ENCODE measurements at places on chromosomes 1 and 21. TPM values are rescaled to one million over a fixed set of nuclear protein-coding genes. Genes with fewer than 3 reads are reported as not detected.

CFAP107 gene
- not detected for total RNA-seq

DNA sequence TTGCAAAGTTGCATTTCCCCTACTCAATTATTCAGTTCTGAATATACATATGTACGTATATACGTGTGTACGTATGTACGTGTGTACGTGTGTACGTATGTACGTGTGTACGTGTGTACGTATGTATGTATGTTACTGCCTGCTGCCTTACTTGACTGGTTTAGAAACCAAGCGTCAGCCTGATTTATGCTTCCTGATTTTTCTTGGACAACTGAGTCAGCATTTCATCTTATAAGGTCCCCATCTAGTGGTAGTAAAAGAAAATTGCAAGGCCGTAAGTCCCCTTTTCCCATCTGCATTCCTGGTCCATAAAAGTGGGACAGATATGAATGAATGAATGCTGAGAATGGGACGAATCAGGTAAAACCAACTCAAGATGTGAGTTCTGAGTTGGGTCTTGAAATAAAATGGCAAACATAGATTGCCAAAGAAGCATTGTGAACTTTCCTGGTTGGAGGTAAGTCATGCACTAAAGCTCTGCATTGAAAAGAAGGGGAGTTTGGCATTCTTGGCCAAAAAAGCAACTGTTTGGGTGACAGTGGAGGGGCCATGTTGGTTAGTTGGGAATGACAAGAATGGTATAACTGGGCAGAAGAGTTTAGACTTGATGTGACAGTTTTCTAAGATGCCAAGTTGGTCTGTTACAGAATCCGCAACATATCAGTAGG lies 76.4 kb upstream of the DNAH14 start:
- peak; percentile 87 for DNase-seq

GRCh38 chr1:10474613-10475507 lies at the start of gene PEX14:
PEX14 (plus strand) TSS chr1:10474950; CDS start chr1:10474967, 17 bp downstream.
- peak; percentile 77 for DNase-seq

CLCN6 gene
- total RNA-seq: 12.6 TPM

DNA sequence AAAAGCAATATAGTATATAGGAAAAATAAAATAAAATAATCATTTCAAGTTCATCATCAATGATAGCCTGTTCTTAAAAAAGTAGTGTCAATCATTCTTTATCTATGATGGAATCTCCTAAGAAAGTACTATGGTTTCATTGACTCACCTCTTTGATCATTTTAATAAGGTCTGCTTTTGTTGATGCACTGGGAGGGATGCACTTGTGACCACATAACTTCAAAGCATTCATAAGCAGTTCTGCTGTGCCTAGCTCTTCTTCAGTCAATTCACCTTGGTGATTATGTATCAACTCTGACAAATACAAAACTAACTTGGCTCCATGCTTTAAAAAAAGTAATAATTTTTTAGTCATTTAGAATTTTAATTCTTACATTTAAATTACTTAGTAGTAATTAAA lies 84.8 kb upstream of the GNG4 start:
- no peak for DNase-seq

SLFNL1 gene
- 0.09 TPM for total RNA-seq

GRCh38 chr1:25131794-25132193 lies 100.5 kb downstream of the SYF2 start:
- no peak for DNase-seq

HTR6 gene
- 0.09 TPM for total RNA-seq

- peak; percentile 10 for DNase-seq
These were observed 54.7 kb upstream of the ZRANB2 start for GRCh38 chr1:71135571-71135970.

GRCh38 chr1:114034567-114035303 lies 55.5 kb downstream of the OLFML3 start:
- no peak for DNase-seq

DNA sequence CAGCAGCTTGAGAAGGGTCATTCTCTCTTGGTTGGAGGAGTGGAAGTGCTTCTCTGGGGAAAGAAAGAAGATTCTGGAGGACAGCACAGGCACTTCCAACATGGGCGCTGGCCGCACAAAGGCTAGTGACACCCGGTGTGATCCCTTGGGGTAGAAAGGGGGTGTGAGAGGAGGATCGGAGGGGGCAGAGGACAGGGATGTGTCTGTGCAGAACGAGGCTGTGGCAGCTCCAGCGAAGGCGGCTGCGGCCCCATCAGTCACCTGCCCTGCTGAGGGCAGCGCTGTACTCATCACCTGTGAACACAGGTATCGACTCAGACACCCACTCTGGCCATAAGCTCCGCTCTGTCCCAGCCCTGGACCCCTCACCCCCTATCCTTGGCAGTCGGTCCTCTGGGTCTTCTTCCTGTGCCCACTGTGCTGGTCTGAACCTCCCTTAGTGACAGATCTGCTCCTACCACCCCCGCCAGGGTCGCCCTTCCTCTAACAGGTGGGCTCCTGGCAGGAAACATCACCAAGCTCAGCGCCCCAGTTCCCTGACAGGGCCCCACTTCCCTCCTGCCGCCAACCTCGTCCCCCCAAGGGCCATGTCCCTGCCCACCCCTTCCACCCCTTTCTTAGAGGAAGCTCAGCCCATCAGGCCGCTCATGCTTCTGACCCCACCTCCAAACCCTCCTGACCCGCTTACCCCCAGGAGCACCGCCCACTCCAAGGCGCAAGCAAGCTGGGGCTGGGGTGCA lies 20.1 kb downstream of the TP73 start:
- no peak for DNase-seq

- no peak for DNase-seq
These were observed 10.1 kb upstream of the C1orf174 start for GRCh38 chr1:3910049-3910731.

GRCh38 chr21:28588997-28589396 lies 403.7 kb downstream of the LTN1 start:
- no peak for DNase-seq

CDC42SE1 gene
- total RNA-seq: 42.3 TPM

- peak; percentile 37 for DNase-seq
These were observed 15.5 kb upstream of the AHCTF1 start for GRCh38 chr1:246947255-246947654.

VAV3 gene
- not detected for total RNA-seq

DNA sequence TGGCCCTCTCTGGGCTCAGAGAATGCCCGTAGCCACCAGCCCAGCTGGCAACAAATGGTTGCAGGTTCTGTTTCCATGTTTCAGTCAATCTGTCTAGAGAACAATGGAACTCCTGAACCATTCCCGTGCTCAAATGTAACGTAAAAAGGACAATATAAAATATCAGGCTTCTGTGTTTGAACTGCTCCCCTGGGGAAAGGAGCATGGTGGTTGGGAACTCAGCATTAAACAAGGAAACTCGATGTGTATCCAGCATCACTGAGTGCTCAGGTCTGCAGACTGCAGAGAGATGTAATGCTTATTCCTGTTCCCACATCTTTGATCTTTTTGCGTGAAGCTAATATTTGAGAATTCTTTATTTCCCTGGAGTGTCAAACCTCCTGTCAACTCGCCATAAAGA lies 326.5 kb downstream of the KIF26B start:
- no peak for DNase-seq

GRCh38 chr1:205355075-205355453 lies 1.7 kb downstream of the KLHDC8A start:
- peak; percentile 78 for DNase-seq

SPOCD1 gene
- total RNA-seq: 37.2 TPM

GRCh38 chr1:231690059-231690458 lies 63.5 kb downstream of the DISC1 start:
- DNase-seq: no peak

FCMR gene
- not detected for total RNA-seq

Measured in fibroblast of the aortic adventitia (primary cell).